ENCODE measurements at places on chromosomes 3 and 15.

DNA sequence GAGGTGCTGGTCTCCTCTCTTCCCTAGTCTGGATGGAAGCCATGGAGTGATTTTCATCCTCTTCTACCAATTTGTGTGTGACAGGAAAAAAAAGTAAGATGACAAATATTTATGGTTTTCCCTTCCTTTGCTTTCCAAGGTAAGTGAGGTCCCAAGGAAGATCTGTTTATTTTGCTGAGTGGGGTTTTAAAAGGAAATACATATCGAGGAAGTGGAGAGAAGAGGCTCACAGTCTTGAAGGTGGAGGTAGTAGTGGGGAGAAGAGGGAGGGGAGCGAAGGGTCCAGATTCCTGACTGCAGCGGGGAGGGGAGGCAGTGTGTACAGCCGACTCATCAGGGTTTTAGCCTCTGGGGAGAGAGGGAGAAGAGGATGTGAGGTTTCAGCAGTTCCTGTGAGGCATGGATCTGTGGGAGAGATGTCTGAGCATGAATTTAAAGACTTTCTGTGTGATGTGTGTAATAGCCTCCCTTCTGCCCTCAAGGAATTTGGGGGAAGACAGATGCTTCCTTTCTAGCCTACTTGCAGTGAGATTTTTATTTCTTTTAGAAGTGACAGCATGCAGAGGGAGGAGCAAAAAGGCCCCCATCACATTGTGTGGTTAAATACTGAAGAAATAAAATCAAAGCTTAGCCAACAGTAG is 272.4 kb downstream of the THRB start:
- no peak overlapping the region for H3K4me3 ChIP-seq
- H3K36me3 ChIP-seq: no peaks in the 10 kb centered on the region
- no peaks in the 10 kb centered on the region for H3K4me1 ChIP-seq

GRCh38 chr3:163315786-163316185 is 1762.5 kb downstream of the SI start:
- DNase-seq: no peak
- H3K4me3 ChIP-seq: no peak overlapping the region
- H3K36me3 ChIP-seq: no peaks in the 10 kb centered on the region
- H3K27me3 ChIP-seq: no peaks in the 10 kb centered on the region
- H3K4me1 ChIP-seq: no peaks in the 10 kb centered on the region

DNA sequence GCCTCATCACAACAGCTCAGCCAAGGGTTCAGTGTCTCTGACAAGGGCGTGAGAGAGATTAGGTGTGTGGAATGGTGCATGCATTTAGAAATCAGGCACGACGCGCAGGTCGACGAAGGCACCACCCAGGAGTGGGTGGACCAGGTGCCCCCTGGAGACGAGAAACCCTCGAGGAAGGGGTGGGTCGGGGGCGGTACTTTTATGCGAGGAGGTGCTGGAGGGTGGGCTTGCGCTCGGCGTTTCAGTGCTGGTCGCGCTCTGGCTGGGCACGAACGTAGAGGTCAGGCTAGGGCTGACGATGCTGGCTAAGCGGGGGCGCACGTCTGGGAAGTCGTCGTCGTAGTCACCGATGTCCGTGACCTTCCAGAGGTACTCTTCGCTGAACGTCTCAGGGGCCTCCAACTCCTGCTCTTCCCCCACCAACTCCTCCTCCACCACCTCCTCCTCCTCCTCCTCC is 393 bp downstream of the ERICH6 start:
- no peaks in the 10 kb centered on the region for H3K27me3 ChIP-seq
- peak overlapping the region; percentile 96 for H3K4me3 ChIP-seq
- DNase-seq: peak; percentile 39
- peaks cover 25% of the 10 kb centered on the region for H3K4me1 ChIP-seq
- peaks cover 11% of the 10 kb centered on the region for H3K36me3 ChIP-seq

- no peaks in the 10 kb centered on the region for H3K4me1 ChIP-seq
- peaks cover 2% of the 10 kb centered on the region for H3K27me3 ChIP-seq
- H3K27ac ChIP-seq: no peak overlapping the region
- DNase-seq: no peak
These were observed 852.1 kb upstream of the SEMA6D start for GRCh38 chr15:46865155-46865554.

DNA sequence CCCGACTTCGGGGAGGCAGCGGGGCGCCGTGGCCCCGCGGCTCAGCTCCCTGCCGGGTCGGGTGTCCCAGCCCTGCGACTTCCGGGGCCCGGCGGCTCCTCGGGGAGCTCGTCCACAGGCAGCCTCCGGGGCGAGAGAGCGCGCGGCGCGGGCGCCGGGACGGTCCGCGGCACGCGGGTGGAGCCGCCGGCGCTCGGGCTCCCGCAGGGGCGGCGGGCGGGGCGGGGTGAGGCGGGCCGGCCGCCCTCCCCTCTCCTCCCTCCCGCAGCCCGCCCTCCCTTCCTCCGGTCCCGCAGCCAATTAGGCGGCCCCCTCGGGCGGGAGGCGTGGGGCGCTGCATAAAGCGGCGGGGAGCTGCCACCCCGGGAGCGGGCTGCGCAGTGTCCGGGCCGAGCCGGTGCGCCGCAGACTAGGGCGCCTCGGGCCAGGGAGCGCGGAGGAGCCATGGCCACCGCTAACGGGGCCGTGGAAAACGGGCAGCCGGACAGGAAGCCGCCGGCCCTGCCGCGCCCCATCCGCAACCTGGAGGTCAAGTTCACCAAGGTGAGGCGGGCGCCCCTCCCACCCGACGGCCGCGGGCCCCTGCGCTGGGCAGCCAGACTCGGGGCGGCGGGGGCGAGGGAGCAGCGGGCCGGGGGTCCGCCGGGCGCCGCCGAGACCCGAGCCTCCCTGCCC is at the start of gene ALDH1A3:
ALDH1A3 (plus strand) TSS at position 368 of the 675 bp plus-strand sequence; CDS start at position 445, 77 bp downstream.
- peak; percentile 22 for DNase-seq
- no peaks in the 10 kb centered on the region for H3K36me3 ChIP-seq
- no peak within 1 kb of the TSS for H3K27ac ChIP-seq
- H3K4me3 ChIP-seq: peak within 1 kb of the TSS; percentile 68
- peaks cover 63% of the 10 kb centered on the region for H3K27me3 ChIP-seq

Data from activated naive CD4-positive, alpha-beta T cell treated with anti-CD3 and anti-CD28 coated beads for 36 hours (primary cell).